ENCODE measurements at places on chromosomes 4 and X.

- no peak for DNase-seq
These were observed 44.7 kb downstream of the FAM53A start for GRCh38 chr4:1639299-1639868.

- no peak for DNase-seq
These were observed 52.4 kb downstream of the GLRB start for GRCh38 chr4:157128395-157128794.

DNA sequence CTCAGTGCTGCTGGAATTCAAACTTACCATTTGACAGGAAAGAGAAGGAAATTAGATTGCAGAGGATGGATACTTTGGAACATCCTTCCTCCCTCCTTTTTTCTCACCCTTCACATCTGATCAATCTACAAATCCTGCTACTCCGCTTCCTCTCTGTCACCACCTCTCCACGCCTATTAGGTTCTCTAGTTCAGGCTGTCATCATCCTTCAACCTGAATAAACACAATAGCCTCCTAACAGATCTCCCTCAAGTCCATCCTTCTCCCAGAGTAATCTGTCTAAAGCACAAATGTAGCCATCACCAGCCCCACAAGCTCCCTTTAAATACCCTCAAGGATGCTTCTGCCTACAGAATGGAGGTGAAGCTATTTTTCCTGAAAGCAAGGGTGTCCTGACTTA lies 20.0 kb upstream of the SLAIN2 start:
- DNase-seq = no peak

GRCh38 chr4:118313098-118313497 lies 39.7 kb downstream of the PRSS12 start:
- DNase-seq = no peak
